ENCODE measurements at places on chromosomes 12 and 14. TPM values are rescaled to one million over a fixed set of nuclear protein-coding genes. Genes with fewer than 3 reads are reported as not detected.

The FMNL3 gene
- 9.2 TPM for total RNA-seq

The ACOT4 gene
- total RNA-seq = 3.2 TPM

The SCARB1 gene
- 106 TPM for total RNA-seq

The PLEKHG7 gene
- 0.12 TPM for total RNA-seq

The IL31 gene
- total RNA-seq = not detected

The CMKLR1 gene
- total RNA-seq = not detected

The SLC6A13 gene
- 1.3 TPM for total RNA-seq

The MYRFL gene
- total RNA-seq = 0.16 TPM

The FLVCR2 gene
- 13.4 TPM for total RNA-seq

The RNFT2 gene
- total RNA-seq = 10.5 TPM

The AMHR2 gene
- total RNA-seq = 0.28 TPM

The JKAMP gene
- 31.0 TPM for total RNA-seq

The VDR gene
- 13.6 TPM for total RNA-seq

The LLPH gene
- total RNA-seq = 32.3 TPM
